ENCODE measurements at places on chromosomes 7 and 10. TPM values are rescaled to one million over a fixed set of nuclear protein-coding genes. Genes with fewer than 3 reads are reported as not detected.

Gene THSD7A
- 4.0 TPM for total RNA-seq

Gene SLC13A4
- not detected for total RNA-seq

Gene HOXA3
- total RNA-seq: 11.0 TPM

Gene NKX2-3
- not detected for total RNA-seq

Gene FEZF1
- total RNA-seq: not detected

Gene SLC25A40
- total RNA-seq: 11.9 TPM

Gene OIT3
- not detected for total RNA-seq

Gene MUC12
- total RNA-seq: not detected

Gene NKX6-2
- total RNA-seq: not detected

Gene SEMA3A
- 5.0 TPM for total RNA-seq

Gene GIMAP2
- total RNA-seq: 35.7 TPM

Gene HGF
- 0.69 TPM for total RNA-seq

Gene SCART1
- 0.25 TPM for total RNA-seq

Gene LHFPL3
- not detected for total RNA-seq

Gene VAX1
- total RNA-seq: not detected

Gene GPR22
- total RNA-seq: not detected

Gene UPK3B
- total RNA-seq: 1.1 TPM

Gene CD36
- 9.4 TPM for total RNA-seq

Gene OPN1SW
- not detected for total RNA-seq

Gene GTF2IRD2
- total RNA-seq: 7.5 TPM

Gene CCL24
- not detected for total RNA-seq

Gene CDH23
- total RNA-seq: not detected

Gene NPY4R
- not detected for total RNA-seq

All from mammary microvascular endothelial cell (primary cell).